ENCODE measurements at places on chromosomes 7 and 10.

- no peak for DNase-seq
These were observed 10.4 kb downstream of the CPA2 start for GRCh38 chr7:130276796-130277762.

DNA sequence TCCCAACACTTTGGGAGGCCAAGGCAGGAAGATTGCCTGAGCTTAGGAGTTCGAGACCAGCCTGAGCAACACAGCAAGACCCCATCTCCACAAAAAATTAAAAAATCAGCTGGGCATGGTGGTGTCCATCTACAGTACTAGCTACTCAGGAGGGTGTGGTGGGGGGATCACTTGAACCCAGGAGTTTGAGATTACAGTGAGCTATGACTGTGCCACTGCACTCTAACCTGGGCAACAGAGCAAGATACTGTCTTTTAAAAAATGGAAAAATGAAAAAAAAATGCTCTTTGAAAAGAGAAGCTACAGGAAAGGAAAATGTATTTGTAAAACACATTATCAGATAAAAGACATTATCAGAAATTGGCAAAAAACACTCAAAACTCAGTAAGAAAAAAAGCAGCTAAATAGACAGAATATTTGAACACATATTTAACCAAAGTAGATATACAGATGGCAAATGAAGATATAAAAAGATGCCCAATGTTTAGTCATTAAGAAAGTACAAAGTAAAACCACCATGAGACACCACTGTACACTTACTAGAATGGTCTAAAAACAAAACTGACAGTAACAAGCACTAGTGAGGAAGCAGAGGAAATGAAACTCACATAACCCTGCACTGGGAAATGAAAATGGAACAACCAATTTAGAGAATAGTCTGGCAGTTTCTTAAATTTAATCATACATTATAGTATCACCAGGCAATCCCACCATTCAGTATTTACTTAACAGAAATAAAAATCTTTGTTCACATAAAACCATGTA lies 40.5 kb downstream of the NRBF2 start:
- DNase-seq: no peak

- DNase-seq: no peak
These were observed 131.1 kb downstream of the WDR37 start for GRCh38 chr10:1187151-1187854.

DNA sequence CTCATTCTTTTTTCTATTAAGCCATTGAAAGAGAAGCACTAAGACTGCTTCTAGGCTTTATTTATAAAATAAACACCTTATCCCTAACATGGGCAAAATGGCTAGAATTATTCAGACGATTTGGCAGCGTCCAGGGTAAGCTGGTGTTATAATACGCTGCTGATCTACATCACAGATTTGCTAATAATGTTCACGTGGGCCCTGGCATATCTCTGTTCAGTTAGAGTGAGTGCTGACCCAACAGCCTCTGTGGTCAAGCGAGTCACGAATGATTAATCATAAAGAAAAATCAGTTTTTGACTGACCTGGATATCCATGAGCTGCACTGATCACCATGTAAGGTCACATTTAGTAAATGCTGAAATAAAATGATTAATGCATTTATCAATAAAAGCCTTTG lies 28.4 kb upstream of the CBLL1 start:
- DNase-seq: peak; percentile 68

DNA sequence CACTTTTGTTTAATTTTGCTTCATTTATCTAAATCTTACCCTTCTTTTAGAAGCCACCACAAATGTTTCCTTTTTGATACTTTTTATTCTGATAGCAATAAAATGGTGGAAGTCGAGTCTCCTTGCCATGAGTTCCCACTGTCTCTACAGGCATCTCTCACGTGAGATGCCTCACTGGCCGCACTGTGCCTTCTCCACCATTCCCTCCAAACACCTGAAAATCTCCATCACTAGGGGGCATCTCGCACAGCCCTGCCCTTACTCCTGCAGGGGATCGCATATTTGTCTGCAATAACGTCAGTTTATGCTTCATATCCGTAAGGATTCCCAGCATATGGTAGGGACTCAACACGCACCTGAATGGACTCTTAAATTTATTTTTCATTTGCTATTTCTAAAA lies 56.3 kb upstream of the NCAPG2 start:
- no peak for DNase-seq

GRCh38 chr10:113959383-113959760 lies 84.3 kb upstream of the ADRB1 start:
- no peak for DNase-seq

DNA sequence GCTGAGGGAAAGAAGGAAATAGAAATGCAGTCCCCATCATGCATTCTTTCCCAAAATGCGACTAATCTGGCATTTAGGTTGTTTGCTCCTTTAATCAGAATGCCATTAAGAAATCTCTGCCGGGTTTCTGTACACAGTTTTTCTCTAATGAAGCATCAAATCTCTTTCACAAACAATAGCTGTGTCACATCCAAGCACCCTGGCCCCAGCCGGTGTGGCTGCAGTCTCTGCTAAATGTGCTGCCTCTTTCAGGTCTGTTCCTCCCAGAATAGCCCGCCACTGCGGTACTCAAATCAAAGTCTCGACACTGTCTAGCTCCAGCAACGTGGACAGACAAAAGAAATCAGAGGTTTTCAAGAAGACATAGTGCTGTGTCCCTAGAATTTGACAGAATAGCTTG lies 343.8 kb downstream of the KCNMA1 start:
- DNase-seq: no peak

GRCh38 chr7:155998766-155999630 lies 186.7 kb upstream of the SHH start:
- DNase-seq: no peak

DNA sequence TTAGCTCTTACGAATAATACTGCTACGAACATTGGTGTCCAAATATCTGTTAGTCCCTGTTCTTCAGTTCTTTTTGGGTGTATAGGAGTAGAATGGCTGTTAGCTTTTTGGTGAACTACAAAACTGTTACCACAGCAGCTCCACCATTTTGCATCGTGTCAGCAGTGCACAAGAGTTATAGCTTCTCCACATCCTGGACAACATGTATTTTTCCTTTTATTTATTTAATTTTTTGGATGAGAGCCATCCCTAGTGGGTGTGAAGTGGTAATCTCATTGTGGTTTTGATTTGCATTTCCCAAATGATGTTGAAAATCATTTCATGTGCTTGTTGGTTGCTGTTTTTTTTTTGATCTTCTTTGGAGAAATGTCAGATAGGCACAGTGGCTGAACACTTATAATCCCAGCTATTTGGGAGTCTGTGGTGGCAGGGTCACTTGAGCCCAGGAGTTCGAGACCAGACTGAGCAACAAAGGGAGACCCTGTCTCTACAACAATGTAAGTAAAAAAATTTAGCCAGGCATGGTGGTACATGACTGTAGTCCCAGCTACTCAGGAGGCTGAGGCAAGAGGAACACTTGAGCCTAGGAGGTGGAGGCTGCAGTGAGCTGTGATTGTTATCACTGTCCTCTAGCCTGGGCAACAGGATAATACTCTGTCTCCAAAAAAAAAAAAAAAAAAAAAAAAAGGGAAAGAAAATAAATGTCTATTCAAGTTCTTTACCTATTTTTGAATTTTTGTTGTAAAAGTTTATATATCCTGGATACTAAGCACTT lies 31.7 kb downstream of the TRIM24 start:
- DNase-seq: no peak

DNA sequence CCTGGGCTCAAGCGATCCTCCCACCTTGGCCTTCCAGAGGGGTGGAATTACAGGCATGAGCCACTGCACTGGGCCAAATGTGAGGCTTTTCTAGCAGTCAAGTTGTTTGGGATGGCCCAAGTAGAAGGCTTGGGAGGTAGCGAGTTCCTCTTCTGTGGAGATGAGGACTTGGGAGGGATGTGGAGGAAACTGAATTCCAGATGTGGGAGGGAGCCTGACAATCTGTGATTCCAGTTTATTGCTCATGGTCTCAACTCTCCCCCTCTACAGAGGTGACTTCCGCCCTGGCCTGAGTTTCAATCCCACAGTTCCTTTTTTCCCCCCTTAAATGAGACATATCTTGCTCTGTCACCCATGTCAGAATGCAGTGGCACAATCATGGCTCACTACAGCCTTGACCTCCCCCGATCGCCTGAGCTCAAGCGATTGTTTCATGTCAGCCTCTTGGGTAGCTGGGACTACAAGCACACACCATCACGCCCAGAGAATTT lies 3.4 kb downstream of the STYXL1 start:
- no peak for DNase-seq

DNA sequence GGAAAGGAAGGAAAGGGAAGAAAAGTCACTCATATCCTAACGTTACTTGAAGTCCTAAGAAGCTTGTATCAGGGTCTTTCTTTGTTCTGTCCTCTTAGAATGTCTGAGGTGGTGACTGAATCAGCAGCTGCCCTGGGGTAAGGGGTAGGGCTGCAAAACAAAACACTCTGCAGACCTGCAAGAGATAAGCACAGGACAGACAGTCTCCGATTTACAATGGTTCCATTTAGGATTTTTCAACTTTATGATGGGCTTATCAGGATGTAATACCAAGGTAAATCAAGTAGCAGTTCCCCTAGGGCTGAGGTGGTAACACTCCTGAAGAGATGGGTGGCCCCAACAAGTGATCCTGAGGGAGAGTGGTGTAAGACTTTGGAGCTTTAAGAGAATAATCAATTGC lies 16.5 kb downstream of the KDM7A start:
- no peak for DNase-seq

- no peak for DNase-seq
These were observed 21.1 kb upstream of the PCBD1 start for GRCh38 chr10:70909326-70909935.

All from RKO (cell line).